GF-D8 (cell line): ENCODE measurements at places on chromosomes 1 and 21.

GRCh38 chr21:16570171-16570570, 840.4 kb downstream of the USP25 start:
- no peak for DNase-seq

GRCh38 chr1:173411835-173412742, 65.0 kb upstream of the PRDX6 start:
- no peak for DNase-seq

GRCh38 chr1:48776393-48777218, at the start of gene BEND5:
TSS of gene BEND5 (minus strand) at chr1:48776891. CDS start at chr1:48776831, 60 bp downstream.
- no peak for DNase-seq

DNA sequence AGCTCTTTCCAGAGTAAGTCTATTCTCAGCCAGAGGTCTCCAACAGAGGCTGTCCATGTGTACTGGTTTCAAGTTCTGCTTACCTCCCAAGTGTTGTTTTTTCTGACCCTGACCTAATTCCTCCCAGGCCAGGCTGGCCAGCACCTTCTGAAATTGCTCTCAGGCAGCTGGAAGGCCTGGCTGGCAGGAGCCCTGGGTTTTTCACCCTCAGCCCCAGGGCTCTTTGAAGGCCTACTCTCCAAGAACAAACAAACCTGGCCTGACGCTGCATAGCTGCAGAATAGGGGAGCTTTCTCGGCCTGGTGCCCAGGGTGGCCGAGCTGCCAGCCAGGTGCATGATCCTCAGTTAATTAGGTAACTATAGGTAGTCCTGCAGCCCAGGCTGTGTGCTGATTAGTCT, 147.5 kb downstream of the CACNA1E start:
- no peak for DNase-seq

GRCh38 chr1:200546577-200546976, 74.0 kb downstream of the KIF14 start:
- no peak for DNase-seq
